Motor neuron (in vitro differentiated cells): ENCODE measurements at places on chromosomes 13 and 19.

- ATAC-seq, result no peak
Observed at GRCh38 chr13:99003851-99004471, 26.1 kb upstream of the DOCK9 start.

DNA sequence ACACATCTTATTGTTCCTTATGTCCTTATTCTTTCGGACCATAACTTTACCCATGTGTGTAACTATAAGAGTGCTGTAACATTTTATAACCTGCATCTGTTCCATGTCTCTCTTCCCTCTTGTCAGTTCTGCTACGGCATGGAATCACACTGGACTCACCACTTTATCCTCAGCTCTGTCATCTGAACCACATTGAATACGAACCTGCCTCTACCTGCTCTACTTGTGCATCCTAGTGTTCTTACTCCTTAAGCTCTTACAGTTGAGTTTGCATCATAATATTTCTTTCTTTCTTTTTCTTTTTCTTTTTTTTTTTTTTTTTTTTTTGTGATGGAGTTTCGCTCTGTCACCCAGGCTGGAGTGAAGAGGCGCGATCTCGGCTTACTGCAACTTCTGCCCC, 180.9 kb downstream of the GPC5 start:
- ATAC-seq, result no peak

- no peak for ATAC-seq
Observed at GRCh38 chr13:37406031-37406430, 192.5 kb downstream of the POSTN start.

DNA sequence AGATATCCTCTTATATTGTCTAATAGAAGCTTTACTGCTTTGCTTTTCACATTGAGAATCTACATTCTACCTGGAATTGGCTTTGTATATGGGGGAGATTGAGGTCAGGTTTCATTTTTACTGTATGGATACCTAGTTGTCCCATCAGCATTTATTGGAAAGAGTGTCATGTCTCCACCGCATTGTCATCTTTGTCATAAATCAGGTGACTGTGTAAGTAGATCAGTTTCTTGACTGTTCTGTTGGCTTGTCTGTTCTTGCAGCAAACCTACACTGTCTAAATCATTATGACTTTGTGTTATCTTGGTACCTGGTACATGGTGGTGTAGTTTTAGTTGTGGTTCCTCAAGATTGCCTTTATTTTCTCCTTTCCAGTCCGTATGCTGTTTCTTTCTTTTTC, 5.8 kb downstream of the URI1 start:
- ATAC-seq, result no peak

DNA sequence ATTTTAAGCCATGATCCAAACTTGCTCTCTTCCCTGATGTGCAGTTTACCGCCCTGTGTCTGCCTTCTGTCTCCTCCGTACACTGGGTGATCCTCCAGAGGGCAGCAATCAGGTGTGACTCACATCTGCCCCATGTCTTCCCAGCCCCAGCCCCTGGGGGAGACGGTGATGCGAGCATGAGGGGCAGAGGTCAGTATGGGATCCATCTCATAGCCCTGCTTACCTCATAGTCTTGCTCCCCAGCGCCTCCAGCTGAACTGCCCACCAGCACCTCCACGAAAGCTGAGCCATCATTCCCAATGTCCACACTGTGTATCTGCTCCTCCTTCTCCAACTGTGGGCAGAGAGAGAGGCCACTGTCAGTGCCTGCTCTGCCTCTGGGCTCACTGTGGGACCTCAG, 14.6 kb downstream of the XRCC1 start:
- ATAC-seq, result no peak

DNA sequence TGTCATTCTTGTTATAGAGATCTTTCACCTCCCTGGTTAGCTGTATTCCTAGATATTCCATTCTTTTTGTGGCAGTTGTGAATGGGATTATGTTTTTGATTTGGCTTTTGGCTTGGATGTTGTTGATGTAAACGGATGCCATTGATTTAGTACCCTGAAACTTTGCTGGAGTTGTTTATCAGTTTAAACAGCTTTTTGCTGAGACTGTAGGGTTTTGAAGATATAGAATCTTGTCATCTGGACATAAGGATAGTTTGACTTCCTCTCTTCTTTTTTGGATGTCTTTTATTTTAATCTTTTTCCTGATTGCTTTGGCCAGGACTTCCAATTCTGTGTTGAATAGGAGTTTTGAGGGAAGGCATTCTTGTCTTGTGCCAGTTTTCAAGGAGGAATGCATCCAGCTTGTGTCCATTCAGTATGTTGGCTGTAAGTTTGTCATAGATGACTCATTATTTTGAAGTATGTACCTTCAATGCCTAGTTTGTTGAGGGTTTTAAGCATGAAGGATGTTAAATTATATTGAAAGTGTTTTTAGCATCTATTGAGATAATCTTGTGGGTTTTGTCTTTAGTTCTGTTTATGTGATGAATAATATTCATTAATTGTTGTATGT, 16.8 kb downstream of the ZNF431 start:
- ATAC-seq, result no peak
